OCI-LY7 (cell line): ENCODE measurements at places on chromosomes 7 and 10.

DNA sequence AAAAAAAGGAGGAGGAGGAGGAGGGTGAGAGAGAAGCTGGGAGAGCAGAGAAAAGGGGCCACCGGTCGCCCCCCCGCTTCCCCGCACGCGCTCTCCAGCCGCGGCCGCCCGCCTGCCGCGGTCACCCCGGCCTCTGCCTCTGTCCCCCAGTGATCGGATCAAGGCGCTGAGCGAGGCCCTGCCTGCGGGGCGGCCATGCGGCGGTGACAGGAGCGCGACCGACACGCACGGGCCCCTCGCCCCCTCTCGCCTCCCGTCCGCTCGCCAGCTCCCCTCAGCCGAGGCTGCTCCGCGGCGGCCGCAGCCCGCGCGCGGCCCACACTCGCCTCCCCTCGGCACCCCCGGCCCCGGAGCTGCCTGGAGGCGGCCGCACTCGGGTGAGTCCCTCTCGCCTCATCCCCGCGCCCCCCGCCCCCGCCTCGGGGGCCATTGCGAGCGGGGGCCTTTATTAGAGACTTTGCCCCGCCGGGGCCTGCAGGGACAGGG lies at the start of gene GTF2I:
GTF2I (plus strand) TSS at position 27 of the 486 bp plus-strand sequence. CDS start 31,411 bp downstream, outside the sequence.
- peak; percentile 69 for DNase-seq

GRCh38 chr10:74593470-74593869 lies 232.9 kb upstream of the KAT6B start:
- DNase-seq: no peak

- no peak for DNase-seq
These were observed 71.4 kb downstream of the PROSER2 start for GRCh38 chr10:11894381-11895107.

DNA sequence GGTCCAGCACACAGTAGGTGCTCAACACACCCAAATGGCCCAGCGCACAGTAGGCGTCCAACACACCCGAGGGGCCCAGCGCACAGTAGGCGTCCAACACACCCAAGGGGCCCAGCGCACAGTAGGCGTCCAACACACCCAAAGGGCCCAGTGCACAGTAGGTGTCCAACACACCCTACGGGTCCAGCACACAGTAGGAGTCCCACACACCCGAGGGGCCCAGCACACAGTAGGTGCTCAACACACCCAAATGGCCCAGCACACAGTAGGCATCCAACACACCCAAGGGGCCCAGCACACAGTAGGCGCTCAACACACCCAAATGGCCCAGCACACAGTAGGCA lies 80.8 kb downstream of the FOXL3 start:
- no peak for DNase-seq

DNA sequence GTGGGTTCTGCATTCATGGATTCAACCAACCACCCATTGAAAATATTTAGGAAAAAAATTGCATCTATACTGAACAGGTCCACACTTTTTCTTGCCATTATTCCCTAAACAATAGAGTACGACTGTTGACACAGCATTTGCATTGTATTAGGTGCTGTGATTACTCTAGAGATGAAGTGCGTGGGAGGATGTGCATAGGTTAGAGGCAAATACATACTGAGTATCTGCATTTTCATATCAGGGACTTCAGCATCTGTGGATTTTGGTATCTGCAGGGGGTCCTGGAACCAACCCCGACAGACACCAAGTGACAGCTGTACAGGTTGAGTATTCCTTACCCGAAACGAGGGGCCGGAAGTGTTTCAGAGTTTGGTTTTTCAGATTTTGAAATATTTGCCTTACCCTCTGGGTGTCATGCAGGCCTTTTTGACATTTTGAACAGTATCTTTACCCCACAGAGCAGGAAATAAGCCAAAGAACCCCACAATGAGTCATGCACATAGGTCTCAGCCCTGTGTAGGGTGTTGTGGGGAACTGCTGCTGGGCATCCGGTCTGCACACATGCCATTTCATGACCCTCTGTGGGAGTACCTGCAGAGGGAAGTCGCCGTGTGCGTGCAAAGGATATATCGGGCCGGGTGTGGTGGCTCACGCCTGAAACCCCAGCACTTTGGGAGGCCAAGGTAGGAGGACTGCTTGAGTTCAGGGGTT lies 14.5 kb downstream of the NUDT5 start:
- DNase-seq: no peak

- DNase-seq: no peak
These were observed 16.2 kb upstream of the NME8 start for GRCh38 chr7:37832194-37832593.
